ENCODE measurements at places on chromosomes 3 and 15.

- DNase-seq: no peak
Observed at GRCh38 chr3:69767571-69767970, 28.3 kb downstream of the MITF start.

- peak; percentile 77 for DNase-seq
Observed at GRCh38 chr15:52481915-52482314, 46.8 kb downstream of the MYO5A start.

DNA sequence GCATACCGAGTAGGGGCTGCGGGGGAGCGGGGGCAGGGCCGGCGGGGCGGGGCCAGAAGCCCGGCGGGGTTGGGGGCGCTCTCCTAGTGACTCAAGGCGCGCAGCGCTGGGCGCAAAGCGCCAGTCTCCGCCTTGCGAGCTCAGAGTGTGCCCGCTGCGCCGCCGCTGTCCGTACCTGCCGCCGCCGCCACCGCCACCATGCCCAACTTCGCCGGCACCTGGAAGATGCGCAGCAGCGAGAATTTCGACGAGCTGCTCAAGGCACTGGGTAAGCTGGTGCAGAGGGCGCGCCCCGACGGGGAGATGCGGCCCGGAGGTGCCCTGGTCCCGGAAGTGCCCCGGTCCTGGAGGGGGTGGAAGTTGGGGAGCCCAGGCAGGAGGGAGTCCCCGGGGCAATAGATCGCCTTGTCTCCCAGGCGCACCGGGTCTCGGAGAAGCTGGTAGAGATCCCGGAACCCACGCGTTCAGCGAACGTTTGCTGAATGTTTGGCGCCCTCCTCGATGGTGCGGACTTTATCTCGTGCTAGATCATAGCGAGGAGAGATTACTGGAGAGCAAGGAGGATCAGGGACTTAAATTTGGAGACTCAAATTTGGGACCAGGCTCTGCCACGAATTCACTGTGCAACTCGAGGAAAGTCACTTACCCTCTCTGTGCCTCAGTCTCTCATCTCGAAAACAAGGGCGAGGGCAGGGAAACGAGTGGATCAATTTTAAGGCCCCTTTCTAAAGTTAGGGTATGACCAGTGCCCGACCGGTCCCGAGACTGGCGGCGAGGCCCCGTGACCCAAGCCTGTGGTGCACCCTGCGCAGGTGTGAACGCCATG, at the start of gene CRABP1:
Gene CRABP1, plus strand, starts transcription at position 123 of the 826 bp plus-strand sequence. Its CDS starts 76 bp downstream, at position 199.
- DNase-seq: no peak

DNA sequence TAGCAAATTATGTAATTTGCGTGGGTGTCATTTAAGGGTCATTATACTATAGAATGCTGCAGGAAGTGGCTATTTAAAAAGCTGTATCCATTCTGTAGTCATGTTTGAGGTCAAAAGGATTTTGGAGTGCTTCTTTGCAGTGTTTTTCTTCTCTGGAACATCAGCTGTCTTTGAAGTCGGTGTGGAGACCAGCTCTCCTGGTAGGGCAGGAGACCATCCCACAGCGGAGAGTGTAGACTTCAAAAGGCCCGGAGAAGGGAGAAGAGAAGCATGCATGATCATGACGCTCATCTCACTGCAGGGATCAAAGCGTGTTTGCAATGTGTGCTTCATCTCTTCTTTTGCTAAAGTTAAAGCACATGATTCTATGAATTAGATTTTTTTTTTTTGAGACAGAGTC, 19.9 kb downstream of the PXK start:
- DNase-seq: no peak

DNA sequence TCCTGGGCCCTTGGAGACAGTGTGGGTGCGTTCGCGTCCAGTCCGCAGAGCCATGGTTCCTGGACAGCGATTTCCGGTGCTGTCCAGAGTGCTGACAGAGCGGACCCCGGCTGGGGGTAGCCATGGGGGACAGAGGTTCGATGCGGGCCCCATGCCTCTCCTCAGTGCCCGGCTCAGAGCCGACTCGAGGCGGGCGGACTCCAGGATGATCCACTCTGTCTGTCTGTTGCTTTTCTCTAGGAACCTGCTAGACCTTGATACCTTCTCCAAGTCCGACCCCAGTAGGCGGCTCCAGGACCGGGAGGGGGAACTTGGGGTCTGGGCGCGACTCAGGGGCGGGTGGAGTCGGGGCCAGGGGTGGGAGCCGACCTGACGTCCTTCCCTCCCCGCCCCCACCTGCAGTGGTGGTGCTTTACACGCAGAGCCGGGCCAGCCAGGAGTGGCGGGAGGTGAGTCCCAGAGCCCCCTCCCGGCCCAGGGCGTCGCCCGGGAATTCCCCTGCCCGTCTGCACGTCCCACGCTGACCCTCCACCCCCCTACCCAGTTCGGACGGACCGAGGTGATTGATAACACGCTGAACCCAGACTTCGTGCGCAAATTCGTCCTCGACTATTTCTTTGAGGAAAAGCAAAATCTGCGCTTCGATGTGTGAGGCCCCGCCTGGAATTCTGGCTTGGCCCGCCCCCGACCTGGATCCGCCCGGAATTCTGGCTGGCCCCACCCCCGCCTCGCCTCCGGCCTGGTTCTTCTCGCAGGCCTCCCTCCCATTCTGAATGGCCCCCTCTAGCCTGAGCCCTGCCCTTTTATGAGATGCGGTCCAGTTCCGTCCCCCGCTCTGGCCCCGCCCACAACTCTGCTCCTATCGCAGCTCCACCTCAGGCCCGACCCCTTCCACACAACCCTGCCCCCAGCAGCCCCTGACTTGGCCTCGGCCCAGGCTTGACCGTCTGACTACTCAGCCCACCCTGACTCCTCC, 1.0 kb downstream of the CPNE9 start:
- DNase-seq: no peak

DNA sequence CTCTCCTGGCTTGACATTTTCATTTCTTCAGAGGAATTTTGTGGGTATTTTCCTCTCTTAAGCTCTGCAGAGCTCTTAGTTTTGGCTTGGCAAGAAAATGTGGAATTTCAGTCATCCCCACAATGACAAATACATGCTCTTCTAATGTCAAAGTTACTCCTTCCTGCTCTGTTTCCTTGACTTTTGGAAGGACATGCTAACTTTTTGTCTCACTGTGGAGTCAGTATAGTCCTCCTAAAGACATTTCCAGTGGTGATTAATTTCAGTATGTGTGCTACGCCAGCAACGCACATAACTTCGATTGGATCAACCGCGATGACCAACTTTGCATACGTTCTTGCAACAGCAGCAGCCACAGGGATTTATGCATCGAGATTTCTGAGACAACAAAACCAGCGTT, 13.3 kb downstream of the EBLN2 start:
- DNase-seq: no peak

GRCh38 chr15:27066446-27066845, 95.5 kb downstream of the GABRG3 start:
- no peak for DNase-seq

- DNase-seq: peak; percentile 28
Observed at GRCh38 chr3:179348325-179349013, 960 bp downstream of the MFN1 start.

DNA sequence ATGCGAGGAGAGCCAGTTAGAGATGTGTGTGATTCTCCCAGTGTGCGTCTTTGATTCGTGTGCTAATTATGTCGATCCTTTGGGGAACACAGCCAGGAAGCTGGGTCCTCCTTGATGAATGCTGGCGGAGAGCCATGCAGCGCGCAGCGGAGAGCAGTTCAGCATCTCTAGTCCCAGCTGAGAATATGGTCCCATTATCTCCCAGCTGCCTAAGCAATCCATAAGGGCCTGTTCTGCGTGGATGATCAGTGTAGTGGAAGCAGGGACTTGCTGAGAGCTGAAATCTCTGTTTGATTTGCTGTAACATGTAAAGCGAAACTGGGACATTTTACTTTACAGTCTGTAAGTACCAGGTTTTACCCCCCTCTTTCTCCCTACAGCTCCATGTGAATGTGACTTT, 412.7 kb downstream of the CNTN4 start:
- no peak for DNase-seq
